ENCODE measurements at places on chromosomes 3 and 15.

GRCh38 chr15:51864408-51865056, 35.1 kb downstream of the TMOD3 start:
- no peak for DNase-seq

GRCh38 chr3:21613372-21614070, 137.5 kb downstream of the ZNF385D start:
- no peak for DNase-seq

DNA sequence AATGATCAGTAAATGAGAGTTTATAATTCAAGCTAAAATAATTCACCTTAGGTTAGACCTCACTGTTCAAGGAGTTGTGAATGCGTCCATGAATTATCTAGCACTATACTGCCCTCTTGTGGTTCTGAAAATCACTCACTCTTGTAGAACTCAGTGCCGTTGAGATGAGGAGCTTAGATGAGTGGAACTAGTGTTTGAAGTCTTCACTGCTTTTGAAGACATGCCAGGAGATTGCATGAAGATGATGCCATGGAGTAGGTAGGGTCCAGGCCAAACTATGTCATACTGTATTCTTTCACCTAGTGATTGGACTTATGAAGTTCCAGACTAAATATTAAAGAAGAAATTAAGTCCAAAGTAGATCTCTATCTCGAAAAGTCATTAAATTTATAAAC, 28.8 kb downstream of the LYSMD4 start:
- DNase-seq: no peak

DNA sequence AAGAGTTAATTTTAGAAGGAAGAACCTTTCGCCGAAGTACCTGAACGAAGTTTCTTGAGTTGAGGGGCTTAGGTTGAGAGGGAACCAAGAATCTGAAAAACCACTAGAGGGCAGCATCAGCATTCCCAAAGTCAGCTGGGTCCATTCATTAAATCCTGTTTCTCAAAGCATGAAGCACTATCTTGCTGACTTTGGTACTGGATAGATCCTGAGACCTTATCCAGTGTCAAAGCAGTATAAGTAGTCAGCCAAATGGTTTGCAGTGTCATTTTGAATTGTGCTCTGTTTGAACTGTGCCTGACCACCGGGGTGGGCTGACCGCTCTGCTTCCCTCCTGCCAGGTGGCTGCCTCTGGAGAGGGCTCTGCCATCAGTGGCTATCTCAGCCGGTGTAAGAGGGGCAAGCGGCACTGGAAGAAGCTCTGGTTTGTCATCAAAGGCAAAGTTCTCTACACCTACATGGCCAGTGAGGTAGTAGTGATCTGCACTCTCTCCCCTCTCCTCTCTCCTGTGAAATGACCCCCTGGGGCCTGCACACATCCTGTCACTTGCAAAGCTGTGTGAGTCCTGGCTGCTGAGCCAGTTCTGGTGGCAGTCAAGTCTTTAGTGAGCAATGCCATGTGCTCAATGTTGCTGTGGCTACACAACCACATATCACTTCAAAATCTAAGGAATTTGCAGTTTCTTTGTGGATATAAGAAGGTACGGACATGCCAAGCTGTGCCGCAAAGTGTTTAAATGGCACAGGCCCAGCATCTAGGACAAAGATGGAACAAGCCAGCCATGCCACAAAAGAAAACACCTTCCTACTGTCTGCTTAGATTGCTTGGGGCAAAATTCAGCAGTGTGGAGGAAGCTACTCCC, 21.4 kb upstream of the NR2C2 start:
- no peak for DNase-seq

GRCh38 chr3:4940985-4941384, 38.3 kb upstream of the BHLHE40 start:
- DNase-seq: no peak

- DNase-seq: no peak
Observed at GRCh38 chr15:89085289-89085926, 2.8 kb upstream of the ABHD2 start.

DNA sequence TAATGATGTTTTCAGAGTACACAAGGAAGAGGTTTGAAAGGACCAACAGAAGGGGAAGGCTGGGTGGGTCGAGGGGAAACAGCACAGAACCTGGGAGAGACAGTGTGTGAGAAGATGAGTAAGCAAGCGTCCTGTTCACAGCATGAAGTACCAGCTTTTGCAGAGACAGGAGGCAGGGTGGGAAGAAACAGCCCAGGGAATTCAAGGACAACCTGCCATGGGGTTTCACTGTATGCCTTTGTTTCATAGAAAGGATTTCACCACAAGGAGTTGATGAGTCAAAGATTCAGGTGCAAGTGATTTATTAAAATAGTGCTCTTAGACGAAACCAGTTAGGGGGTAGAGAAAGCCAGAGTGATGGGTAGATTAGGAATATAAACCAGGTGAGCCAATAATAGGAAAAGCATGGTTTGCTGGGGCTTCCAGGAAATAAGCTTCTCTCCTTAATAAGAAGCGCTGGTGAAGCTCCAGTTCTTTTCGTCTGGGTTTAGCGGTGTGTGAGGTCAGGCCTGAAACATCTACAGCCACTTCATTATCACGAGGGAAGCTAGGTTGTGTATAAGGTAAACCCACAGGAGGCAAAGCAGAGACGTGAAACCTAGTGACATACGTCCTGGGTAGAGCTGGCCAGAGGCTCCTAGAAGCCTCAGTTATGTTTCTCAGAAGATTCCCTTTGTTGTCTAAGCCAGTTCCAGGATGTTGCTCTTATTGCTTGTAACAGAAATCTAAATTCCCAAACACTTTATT, 3.9 kb downstream of the HHLA2 start:
- no peak for DNase-seq

GRCh38 chr3:169430707-169431404, 232.7 kb downstream of the MECOM start:
- no peak for DNase-seq
